ENCODE measurements at places on chromosomes 1 and 21.

- DNase-seq: no peak
Observed at GRCh38 chr1:153057375-153057774, at the start of gene SPRR2A. SPRR2A (minus strand) TSS chr1:153057512; CDS start chr1:153056735, 777 bp downstream.

DNA sequence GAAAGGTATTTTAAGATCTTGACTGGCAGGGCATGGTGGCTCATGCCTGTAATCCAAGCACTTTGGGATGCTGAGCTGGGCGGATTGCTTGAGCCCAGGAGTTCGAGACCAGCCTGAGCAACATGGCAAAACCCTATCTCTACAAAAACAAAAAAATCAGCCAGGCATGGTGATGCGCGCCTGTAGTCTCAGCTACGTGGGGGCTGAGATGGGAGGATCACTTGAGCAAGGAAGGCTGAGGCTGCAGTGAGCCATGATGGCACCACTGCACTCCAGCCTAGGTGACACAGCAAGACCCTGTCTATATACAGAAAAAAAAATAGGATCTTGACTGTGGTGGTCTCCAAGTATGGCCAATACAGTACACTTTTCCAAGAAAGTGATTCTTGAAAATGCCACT, 16.0 kb downstream of the ARID1A start:
- DNase-seq: no peak

GRCh38 chr1:87398641-87399040, 70.0 kb downstream of the LMO4 start:
- DNase-seq: no peak

- no peak for DNase-seq
Observed at GRCh38 chr1:4769516-4770280, 115.3 kb downstream of the AJAP1 start.

- no peak for DNase-seq
Observed at GRCh38 chr1:119093721-119094120, 46.7 kb downstream of the WARS2 start.

- DNase-seq: no peak
Observed at GRCh38 chr1:230812568-230812967, 55.8 kb downstream of the C1orf198 start.

- no peak for DNase-seq
Observed at GRCh38 chr1:202439308-202439707, 90.8 kb downstream of the PPP1R12B start.

DNA sequence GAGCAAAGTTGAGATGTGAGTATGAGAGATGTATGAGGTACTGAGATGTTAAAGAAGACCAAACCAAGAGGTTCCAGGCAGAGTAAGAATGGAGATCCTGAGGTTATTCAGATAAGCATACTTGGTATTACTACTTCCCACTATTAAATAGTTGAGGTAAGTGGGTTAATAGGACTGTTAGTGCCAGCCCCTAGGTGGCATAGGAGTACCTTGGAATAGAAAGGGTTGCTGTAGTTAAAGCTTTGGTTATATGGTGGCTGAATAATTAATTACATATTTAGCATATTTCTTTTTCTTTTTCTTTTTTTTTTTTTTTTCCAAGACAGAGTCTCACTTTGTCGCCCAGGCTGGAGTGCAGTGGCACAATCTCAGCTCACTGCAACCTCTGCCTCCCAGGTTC, 397.9 kb upstream of the TMPRSS15 start:
- no peak for DNase-seq

DNA sequence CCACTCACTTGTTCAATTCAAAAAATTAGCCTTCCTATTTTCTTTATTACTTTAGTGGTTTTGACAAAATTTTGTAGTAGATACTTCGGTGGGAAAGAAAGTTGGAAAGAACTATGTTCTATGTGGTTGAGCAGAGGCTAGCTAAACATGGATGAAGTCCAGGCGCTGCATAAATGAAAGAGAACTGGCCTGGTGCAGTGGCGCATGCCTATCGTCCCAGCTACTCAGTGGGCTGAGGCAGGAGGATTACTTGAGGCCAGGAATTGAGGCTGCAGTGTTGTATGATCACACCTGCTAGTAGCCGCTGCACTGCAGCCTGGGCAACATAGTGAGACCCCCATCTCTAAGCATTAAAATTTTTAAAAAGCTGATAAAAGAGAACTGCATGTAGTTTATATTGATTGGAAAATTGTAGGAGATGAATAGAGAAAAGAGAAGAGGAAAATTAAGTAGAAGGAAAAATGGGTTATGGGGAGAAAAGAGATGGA, 21.0 kb downstream of the IFNAR1 start:
- no peak for DNase-seq

DNA sequence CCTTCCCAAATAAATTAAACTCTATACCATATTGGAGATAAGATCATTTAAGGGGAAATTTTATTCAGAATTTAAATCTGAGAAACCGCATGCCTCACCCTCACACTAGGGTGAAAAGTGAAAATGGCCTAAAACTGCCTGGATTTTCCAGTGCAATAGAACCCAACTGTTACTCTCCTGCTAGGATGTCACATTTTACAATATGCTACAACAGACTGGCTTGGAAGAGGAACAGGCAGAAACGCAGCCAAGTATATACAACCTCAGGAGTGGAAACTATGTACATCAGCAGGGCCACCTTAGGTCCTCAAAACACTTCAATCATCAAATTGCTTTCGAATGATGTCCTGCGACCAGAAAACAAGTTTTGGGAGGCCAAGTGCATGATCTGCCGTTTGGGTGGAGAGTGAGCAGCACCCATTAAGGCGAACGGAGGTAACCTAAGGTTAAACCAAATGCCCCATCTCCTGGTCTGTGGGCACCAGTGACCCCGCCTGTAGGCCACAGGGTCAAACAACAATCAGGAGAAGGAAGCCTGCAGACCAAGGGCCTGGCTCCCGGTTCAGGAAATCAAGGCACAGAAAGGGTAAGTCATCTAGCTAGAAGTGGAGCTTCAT, 4.9 kb downstream of the RCAN1 start:
- no peak for DNase-seq

GRCh38 chr1:68129536-68130250, 79.3 kb upstream of the DIRAS3 start:
- DNase-seq: no peak

GRCh38 chr1:26851106-26851684, 11.8 kb upstream of the SFN start:
- DNase-seq: no peak

GRCh38 chr1:204345438-204345841, 14.3 kb downstream of the PLEKHA6 start:
- DNase-seq: no peak

DNA sequence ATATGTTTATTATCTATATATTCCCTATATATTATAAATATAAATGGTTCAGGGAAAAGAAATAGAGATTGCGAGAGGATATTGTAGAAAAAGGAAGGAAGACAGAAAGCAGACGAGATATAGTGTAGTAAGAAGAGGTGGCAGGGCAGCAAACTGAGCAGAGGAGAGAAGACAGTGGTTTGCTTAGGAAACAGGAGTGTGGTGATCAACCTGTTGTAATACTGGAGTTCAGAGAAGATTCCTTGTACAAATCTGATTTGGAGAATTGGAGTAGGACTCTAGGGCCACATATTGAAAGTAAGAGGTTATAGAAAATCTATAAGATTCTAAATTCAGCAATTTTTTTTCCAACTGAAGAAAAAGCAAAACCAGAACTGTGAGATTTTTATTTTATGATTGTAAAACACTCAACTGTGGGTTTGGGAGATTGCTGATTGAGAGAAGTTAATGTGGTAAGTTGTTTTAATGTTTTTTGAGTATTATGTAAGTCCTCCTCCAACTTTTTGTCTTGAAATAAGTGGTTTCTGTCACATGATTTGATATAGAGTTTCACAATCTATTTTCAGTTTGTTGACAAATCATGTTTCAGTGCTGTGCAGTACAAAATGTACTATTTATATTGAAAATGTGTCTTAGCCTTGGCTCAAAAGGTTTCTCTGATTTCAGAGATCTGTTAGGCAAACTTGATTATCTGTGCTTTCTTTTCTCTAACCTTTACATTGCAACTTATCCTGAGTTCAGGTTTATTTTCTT, 9.6 kb upstream of the AMY2B start:
- DNase-seq: no peak

DNA sequence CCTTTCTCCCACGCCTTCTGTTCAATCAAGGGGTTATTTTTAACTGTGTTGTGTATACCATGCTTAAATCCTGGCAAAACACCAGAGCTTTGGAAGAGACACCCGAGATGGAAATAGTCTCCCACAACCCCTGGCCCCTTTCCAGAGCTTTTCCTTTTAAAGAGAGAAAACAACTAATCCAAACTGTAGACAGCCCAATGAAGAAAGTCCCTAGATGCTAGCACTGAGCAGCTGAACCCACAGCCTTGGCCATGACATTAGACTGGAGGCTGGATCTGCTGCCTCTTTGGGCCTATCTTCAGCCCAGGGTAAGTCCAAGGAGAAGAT, 64.9 kb upstream of the ARTN start:
- DNase-seq: no peak

GRCh38 chr1:228867951-228868730, 132.9 kb downstream of the RHOU start:
- no peak for DNase-seq

GRCh38 chr1:117009132-117009531, 7.6 kb downstream of the CD101 start:
- DNase-seq: no peak

GRCh38 chr1:31248276-31248675, 8.6 kb upstream of the NKAIN1 start:
- no peak for DNase-seq

- DNase-seq: no peak
Observed at GRCh38 chr1:178706432-178706831, 18.6 kb upstream of the RALGPS2 start.

- no peak for DNase-seq
Observed at GRCh38 chr1:57901208-57901919, 477.5 kb upstream of the DAB1 start.

GRCh38 chr1:32047701-32048100, 25.0 kb upstream of the TMEM39B start:
- DNase-seq: no peak

GRCh38 chr1:35398739-35399138, 130.2 kb downstream of the ZMYM4 start:
- DNase-seq: no peak

GRCh38 chr1:244735404-244735803, 82.5 kb downstream of the DESI2 start:
- no peak for DNase-seq

GRCh38 chr1:204207136-204207616, 6.6 kb downstream of the GOLT1A start:
- DNase-seq: peak; percentile 68

DNA sequence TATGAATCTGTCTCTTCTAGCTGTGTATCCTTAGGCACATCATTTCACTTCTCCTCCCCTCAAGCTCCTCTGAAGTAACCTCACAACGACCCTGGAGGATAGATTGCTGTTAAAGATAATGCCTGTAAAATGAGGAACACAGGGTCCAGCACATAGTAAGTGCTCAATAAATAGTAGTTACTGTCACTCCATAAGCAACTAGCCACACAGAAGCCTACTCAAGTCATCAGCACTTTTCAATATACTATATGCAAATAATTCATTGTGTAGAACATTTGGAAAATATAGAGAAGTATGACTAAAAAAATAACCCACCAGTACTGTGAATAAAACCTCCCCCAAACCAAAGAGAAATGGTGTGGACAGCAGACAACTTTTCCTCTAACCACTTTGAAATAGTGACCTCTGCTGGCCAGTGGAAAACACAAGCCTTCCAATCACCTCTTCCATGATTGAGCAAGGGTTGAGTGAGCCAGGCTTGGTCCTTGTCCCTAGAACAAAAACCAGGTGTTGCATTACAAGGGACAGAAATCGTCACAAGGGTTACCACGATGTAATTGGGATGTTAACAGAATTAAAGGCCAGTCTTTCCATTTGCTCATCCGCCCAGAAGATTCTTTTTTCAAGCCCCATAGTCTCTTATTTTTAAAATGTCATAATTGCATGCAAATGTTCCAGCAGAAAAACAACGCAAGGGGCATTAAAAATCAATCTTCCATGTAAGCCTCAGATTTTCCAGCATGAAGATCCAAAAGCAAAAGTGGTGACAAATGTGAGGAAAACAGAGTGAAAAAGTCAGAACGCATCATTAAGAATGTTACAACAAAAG, 15.7 kb upstream of the GLIS1 start:
- no peak for DNase-seq

DNA sequence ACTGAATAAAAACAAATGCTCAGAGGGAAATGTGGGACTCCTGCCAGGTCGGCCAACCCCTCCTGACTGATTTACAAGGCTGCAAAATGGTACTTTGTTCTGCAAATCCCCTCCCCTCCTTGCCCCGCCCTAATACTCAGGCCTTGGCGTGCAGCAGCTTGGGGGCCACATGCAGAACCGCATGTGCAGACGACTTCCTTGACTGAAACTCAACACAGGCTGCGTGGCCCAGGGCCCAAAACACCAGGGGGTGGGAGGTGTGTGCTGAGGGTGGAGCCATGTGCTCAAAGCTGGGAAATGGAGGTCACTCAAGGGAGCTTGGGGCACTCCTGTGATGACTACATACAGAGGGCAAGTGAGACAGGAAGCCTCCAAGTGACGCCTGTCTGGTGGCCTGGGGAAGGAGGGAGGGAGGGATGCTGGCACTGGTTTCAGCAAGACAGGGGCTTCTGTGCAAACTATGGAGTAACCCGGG, 87.2 kb downstream of the MRPL37 start:
- peak; percentile 43 for DNase-seq

DNA sequence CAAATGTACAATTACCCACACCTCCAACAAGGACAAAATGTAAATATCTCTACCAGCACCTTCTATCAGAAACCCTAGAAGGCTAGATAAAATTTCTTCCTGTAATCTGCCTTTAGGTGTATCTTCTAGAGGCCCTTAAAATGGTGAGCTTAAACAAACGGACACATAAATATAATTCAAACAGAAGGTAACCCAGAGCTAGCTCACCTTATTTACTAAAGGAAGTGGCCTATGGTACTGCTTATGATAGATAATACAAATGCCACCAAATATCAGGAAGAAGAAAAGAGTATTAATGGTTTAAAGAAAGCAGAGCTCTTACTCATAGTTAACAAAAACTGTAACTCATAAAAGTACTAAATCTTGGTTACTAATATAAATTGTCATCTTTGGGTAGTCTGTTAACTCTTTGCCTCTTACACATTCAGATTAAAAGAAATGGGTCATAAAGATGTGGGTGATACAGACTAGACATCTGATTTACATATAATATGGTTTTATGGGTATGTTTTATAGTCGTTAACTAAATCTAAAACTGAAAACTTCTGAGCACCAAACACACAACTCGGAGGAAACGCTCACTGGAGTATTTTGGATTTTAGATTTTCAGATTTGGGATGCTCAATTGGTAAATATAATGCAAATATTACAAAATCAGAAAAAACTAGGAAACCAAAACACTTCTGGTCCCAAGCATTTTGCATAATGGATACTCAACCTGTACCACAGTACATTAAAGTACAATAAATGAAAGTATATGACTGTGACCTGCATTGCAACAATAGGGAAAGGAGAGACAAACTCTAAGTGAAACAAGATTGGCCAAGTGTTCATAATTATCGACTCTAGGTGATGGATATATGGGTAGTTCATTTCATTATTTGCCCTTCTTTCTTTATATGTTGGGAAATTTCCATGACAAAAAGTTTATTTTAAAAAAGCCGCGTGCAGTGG, 23.2 kb downstream of the TRIT1 start:
- no peak for DNase-seq

Measured in activated gamma-delta T cell treated with anti-CD3 and anti-CD28 coated beads, Interleukin-2, amount 50 U/mL, for 16 hours (primary cell).